ENCODE measurements at places on chromosomes 6 and 20.

- no peak for DNase-seq
Observed at GRCh38 chr6:120681204-120681603, 653.1 kb downstream of the TBC1D32 start.

GRCh38 chr6:36962874-36963273 is 8.3 kb downstream of the PI16 start:
- DNase-seq = no peak

GRCh38 chr20:41175727-41176330 is 38.5 kb downstream of the PLCG1 start:
- DNase-seq = no peak

DNA sequence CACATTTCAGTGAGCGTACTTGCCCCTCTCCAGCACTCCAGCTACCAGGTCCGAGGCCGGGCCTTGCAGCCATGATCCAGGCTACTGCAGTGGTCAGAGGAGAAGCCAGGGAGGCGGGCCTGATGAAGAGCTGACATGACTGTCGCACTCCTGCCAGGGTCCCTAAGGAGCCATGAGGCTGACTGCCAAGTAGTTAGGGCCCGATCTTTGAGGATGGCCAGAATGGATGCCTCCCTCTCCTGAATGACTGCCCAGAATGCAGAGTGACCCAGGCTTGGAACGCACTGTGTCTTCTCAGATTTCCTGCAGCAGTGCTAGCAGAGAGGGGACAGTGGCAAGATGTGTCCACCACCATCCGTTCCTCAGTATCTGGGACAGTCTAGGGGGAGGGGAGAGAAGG is 24.7 kb upstream of the LRFN2 start:
- DNase-seq = no peak

- no peak for DNase-seq
Observed at GRCh38 chr6:75952128-75952527, 120.3 kb downstream of the IMPG1 start.

DNA sequence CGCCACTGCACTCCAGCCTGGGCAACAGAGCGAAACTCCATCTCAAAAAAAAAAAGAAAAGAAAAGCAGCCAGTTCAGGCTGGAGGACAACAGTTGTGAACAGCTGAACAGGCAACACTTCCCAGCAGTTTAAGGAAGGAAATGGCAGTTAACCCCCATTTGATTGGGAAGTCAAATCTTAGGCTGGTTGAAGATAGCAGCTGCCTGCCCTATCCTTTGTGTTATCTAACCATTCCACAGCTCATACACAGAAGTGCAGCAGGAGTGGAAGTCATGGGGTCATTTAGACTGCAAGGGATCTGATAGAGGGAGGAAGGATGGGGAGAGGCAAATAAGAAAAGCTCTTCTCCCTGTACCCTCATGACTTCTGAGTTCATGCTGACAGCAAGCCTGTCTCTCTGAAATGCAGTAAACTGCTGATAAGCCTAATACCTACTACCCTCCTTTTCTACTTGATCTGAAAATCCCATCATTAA is 35.3 kb downstream of the KCTD20 start:
- DNase-seq = no peak

GRCh38 chr6:115733426-115733825 is 327.3 kb downstream of the FRK start:
- no peak for DNase-seq

GRCh38 chr6:113027780-113028179 is 680.6 kb downstream of the RFPL4B start:
- DNase-seq = no peak

GRCh38 chr6:20447157-20447556 is 45.5 kb downstream of the E2F3 start:
- DNase-seq = no peak

DNA sequence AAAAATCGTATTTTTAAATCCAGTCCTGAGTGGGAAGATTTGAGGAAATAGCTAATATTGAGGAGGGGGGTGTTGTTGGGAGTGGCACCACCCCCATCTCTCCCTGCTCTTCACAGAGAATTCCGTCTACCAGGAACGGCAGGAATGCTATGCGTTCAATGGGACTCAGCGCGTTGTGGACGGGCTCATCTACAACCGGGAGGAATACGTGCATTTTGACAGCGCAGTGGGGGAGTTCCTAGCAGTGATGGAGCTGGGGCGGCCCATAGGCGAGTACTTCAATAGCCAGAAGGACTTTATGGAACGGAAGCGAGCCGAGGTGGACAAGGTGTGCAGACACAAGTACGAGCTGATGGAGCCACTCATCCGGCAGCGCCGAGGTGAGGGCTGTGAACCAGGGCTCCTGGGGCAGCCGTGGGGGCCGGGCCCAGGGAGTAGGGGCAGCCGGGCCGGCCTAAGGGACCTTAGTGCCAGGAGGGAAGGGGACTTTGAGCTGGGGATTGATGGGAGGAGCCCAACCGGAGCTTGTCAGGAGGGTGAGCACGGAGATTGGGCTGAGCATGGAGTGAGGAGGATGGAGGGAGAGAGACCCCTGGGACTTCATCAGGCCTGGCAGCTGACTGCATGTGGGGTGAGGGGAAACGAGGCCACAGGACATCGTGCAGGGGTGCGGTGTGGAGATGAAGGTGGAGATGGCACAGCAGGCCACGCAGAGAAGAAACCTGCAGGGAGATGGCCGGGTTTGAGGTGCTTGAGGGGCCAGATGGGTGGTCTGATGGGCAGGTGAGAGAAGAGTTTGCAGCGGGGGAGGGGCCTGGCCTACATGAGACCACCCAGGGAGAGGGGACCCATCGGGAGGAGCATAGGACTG is 41.3 kb downstream of the HLA-DPB1 start:
- DNase-seq = no peak

GRCh38 chr6:37407948-37408347 is 25.1 kb upstream of the CMTR1 start:
- DNase-seq = no peak

DNA sequence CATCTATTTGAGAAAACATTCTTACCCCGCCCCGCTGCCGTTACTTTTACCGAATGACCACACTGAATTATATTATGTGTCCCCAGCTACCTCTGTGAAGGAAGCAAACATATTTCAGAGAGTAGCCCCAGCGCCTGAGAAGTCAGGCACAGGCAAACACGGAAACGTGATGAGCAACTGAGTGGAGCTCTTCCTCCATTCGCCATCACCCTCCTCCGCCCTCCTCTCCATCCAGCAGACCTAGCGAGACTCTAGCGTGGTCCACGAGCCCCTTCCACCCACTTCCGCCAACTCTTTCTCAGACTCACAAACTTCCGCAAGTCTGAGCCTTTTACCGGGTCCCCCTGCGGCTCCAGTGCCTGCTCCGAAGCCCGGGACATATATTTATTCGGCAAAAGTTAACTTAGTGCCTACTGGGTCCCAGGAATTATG is 582 bp downstream of the SNRPB start:
- no peak for DNase-seq

DNA sequence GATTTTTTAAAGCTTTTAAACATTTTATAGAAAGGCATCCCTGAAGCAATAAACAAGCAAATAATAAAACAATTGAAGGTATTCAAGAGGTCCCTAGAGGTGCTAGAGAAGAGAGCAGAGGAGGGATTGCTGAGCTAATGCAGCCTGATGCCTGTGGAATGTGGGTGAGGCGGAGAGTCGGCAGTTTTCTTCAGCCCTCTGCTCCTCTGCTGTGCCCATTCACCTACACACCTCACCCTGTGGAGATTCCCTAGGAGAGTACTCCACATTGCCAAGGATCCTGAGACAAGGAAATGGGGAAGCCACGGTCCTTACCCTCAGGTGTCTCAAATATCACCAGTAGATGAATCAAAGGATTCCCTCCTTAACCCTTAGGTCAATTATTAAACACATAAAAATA is 199.8 kb upstream of the POU3F2 start:
- no peak for DNase-seq

Data from AG09319 (cell line).